Fibroblast of gingiva (primary cell): ENCODE measurements at places on chromosomes 13 and 19.

- no peak for DNase-seq
These were observed 410.7 kb downstream of the MZT1 start for GRCh38 chr13:72316716-72317115.

DNA sequence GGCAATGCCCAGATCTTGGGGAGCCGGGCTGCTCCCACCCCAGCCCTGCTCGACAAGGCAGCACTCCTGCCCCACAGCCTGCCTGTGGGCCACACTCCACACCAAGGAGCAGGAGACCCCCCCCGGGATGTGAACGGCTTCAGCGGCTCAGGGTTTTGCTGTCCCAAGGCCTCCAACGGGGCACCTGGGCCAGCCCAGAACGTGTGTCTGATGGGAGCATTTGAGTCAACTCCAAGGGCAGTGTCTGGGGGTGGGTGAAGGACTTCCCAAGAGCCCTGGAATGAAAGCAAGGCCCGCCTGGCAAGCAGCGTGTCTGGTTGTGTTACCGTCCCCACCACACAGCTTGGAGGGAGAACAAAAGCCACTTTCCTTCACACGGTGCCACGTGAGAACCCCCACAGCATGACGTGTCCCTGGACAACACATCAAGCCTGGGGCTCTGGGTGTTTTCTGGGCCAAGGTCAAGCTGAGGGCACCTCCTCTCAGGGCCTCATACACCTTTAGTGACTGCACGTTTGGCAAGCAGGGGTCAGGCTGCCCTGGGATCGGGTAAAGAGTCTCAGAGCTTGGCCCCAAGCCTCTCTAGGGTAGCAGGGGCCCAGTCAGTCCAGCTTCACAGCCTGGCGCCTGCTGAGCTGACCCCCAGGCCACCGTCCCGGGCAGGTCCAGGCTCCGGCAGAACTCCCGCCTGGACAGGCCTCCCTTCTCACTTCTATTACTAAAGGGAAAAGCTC is 6.0 kb downstream of the C13orf46 start:
- no peak for DNase-seq

DNA sequence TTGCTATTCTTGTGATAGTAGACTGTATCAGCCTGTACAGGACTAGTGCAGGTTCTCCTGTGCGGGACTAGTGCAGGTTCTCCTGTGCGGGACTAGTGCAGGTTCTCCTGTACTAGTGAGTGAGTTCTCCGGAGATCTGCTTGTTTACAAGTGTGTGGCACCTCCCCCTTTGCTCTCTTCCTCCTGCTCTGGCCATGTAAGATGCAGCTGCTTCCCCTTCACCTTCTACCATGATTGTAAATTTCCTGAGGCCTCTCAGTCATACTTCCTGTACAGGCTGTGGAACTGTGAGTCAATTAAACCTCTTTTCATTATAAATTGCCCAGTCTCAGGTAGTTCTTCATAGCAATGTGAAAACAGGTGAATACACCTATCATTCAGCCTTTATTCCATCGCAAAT is 289.6 kb downstream of the TEX29 start:
- DNase-seq: no peak

- no peak for DNase-seq
These were observed 82.5 kb upstream of the MYCBP2 start for GRCh38 chr13:77409412-77409811.

- DNase-seq: no peak
These were observed 429.6 kb downstream of the RFC3 start for GRCh38 chr13:34247596-34247995.

DNA sequence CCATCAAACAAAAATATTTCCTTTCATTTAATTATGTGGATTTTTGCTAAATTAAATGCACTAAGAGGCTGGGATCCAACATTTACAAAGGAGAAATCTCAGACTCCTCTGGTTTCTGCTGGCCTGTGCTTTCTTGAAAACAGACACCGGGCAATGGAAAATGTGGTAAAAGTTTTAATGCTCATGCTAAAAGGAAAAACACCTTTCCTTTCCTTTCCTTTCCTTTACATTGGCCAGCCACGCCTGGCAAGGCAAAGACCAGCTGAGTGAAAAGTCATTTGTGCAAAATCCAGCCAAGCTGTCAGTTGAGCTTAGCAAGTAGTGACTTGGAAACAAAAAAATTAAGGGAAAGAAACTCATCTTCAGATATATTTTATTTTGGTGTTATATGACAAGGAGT is 240.3 kb downstream of the LACC1 start:
- DNase-seq: no peak

DNA sequence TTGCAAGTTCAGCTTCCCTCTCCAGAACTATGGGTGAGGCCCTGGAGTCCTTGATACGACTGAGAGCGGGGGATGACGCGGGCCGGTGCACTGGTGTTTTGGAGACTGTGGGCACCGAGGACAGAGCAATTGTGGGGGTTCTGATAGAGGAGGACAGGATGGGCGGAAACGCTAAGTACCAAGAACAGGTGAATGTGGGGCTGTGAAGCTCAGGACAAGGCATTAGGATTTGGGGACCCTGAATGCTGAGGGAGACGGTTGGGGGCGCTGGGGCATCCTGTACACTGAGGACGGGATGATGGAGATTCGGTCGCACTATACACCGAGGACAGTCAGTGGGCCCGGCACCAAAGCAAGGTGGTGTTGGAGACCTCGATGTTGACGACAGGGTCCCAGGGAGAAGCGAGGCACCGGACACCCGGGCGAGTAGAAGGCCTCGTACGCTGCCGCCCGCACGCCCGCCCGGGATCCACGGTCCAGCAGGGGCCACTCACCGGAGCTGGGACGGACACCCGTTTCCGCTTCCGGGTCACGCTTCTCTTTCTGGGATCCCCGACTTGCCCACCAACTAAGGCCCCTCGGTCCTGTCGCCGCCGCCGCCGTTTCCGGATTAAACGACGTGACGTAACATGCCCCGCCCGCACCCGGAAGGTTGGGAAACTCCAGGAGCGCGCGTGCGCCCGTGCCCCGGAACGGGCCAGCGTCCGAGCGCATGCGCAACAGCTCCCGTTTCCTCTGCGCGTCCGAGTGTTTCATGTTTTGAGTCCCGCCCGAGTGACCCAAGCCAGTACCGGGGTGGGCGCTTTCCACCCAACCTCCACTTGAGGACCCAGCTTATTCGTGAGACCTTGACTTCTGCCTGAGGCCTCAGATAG is at the start of gene CHMP2A:
CHMP2A (minus strand) TSS at position 612 of the 875 bp plus-strand sequence. CDS start 893 bp downstream, outside the sequence.
- peak; percentile 98 for DNase-seq

- no peak for DNase-seq
These were observed 9.2 kb upstream of the MEX3D start for GRCh38 chr19:1577090-1577928.

GRCh38 chr13:30366088-30366487 is 56.2 kb upstream of the UBE2L5 start:
- no peak for DNase-seq

GRCh38 chr13:94706843-94707399 is 5.4 kb downstream of the SOX21 start:
- DNase-seq: no peak

DNA sequence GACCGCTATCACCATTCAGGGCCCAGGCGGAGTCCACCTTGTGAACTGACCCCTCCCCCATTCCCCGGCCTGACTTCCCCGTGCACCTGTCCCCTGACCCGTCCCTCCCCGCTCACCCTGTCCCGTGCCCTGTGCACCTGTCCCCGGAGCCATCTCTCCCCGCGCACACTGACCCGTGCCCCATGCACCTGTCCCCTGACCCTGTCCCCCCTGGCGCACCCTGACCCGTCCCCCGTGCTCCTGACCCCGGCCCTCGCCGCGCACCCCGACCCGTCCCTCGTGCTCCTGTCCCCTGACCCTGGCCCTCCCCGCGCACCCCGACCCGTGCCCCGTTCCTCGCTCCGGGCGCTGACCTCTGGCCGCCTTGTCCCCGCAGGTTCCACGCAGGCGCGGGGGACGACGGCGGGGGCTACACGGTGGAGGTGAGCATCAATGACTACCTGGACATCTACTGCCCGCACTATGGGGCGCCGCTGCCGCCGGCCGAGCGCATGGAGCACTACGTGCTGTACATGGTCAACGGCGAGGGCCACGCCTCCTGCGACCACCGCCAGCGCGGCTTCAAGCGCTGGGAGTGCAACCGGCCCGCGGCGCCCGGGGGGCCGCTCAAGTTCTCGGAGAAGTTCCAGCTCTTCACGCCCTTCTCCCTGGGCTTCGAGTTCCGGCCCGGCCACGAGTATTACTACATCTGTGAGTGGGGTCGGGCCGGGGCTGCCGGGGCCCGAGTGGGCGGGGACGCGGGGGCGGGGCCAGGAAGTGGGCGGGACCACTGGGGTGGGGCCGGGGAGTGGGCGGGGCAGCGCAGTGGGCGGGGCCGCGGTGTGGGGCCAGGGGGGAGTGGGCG is 9.7 kb downstream of the EFNA2 start:
- DNase-seq: no peak

DNA sequence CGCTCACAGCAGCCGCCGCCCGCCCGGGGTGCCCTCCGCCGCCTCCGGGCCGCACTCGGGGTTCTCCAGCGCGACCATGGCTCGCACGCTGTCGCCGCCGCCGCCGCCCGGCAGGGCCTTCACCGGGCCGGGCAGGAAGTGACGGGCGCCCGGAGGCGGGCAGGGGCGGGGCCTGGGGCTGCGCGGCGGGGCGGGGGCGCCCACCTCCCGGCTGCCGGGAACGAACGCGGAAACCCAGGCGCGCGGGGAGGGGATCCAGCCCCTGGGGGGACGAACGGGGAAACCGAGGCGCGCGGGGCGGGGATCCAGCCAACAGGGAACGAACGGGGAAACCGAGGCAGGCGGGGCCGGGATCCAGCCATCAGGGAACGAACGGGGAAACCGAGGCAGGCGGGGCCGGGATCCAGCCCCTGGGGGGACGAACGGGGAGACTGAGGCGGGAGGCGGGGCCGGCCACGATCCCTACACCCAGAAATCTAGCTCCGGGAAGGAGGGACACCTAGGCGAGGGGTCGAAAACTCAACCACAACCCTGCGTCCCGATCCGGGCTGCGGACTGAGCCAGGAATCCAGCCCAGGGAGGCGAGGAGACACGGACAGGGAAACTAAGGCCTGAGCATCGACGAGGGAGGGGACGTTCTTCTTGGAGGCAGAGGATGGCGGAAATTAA is at the start of gene R3HDM4:
R3HDM4 (minus strand) TSS at position 140 of the 669 bp plus-strand sequence; CDS start at position 78, 62 bp downstream.
- peak; percentile 60 for DNase-seq

- DNase-seq: no peak
These were observed 17.6 kb downstream of the RANBP3 start for GRCh38 chr19:5960005-5961001.

DNA sequence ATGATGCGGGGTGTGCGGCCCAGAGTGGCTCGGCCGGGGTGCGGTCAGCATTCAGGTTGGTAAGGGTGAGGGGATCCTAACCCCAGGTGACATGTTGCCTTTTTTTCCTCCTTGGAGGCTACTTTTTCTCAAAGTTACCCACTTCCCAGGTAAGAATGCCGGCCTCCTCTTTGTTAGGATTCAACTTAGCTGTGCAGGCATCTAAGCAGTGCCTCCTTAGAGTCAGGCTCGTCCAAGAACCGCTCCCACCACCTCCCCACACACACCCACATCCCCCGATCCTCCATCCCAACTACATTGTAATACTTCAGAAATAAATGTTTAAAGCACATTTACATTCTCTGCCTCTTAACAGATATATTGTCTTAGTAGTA is 733 bp upstream of the ENOX1 start:
- DNase-seq: no peak

DNA sequence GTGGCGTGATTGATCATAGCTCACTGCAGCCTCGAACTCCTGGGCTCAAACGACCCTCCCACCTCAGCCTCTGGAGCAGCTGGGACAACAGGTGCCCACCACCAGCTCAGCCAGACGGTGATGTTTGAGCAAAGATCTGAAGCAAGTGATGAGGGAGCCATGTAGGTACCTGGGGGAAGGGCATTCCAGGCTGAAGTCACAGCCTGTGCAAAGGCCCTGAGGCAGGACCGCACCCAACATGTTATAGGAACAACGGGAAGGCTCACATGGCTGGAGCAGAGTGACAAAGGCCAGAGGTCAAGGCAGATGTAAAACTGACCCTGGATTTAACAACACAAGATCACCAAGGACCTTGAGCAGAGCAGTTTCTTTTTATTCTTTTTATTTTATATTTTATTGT is 14.8 kb downstream of the FEM1A start:
- no peak for DNase-seq

GRCh38 chr19:31963746-31964145 is 381.7 kb upstream of the ZNF507 start:
- no peak for DNase-seq

- DNase-seq: peak; percentile 68
These were observed 34.7 kb downstream of the BRD4 start for GRCh38 chr19:15297416-15298224.

DNA sequence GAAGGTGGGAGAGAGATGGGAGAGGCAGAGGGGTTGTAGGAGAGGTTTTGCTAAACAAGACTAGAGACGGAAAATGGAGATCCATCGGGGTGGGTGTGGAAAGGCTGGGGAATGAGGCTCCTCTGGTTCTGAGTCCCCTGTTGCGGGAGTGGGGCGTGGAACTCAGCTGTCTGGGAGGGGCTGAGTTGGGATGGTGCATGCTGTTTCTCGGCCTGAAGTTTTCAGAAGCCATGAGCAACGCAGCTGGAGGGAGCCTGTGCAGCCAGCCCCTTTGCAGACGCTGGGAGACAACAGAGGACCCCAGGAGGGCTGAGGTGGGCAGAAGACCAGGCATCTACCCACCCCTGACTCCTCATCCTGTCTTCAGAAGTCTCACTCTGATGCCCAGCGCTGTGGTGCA is 7.4 kb upstream of the GIPR start:
- DNase-seq: no peak
